ENCODE measurements at places on chromosomes 1 and 21.

GRCh38 chr1:67675800-67676199 lies 9.2 kb upstream of the GADD45A start:
- DNase-seq, result no peak

GRCh38 chr1:173407846-173408245 lies 69.3 kb upstream of the PRDX6 start:
- no peak for DNase-seq

DNA sequence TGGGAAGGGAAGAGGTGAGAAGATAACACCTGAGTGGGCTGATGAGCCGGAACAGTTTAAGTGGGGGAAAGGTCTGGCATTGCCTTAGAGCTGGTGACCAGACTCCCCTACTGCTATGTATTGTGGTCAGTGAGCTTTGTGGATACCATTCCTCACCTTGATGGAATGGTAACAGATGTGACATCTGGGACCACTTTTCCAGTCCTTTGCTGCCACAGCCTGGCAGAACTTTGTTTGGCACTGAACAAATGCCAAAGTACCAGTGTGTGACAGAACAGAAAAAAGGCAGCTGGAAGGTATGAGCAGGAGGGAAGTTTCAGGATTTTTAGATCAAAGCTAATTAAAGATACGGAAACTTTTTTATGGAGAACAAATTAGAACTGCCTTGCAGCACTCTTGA lies 6.2 kb downstream of the MED8 start:
- no peak for DNase-seq

- DNase-seq, result no peak
Observed at GRCh38 chr1:121546830-121547591, 362.2 kb downstream of the SRGAP2C start.

GRCh38 chr1:53681351-53681976 lies 57.5 kb downstream of the GLIS1 start:
- DNase-seq, result no peak

GRCh38 chr1:10965546-10966226 lies 46.8 kb upstream of the TARDBP start:
- DNase-seq, result no peak

- DNase-seq, result no peak
Observed at GRCh38 chr1:8552820-8553397, 235.0 kb downstream of the SLC45A1 start.

DNA sequence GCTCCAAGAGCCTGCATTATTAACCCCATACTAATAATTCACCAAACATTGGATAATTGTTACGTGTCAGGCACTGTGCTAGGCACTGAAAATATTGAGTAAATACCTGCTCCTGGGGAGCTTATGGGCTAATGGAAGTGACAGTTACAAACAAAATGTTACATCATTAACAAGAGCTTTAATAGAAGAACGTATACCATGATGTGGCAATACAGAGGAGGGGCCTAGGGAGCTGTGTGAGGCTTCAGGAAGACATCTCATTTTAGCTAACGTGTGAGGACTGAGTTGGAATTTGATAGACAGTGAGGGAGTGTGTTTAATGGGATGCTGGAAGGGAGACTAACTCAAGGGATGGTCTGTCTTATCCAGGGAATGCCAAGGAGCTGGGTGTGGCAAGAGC lies 16.5 kb upstream of the TSPAN2 start:
- DNase-seq, result no peak

GRCh38 chr1:103129796-103130195 lies 21.5 kb upstream of the COL11A1 start:
- DNase-seq, result no peak

GRCh38 chr21:29056538-29057050 lies 16.9 kb downstream of the CCT8 start:
- DNase-seq, result no peak

GRCh38 chr1:46481961-46482360 lies 7.7 kb upstream of the DMBX1 start:
- DNase-seq, result no peak

GRCh38 chr1:114377356-114377755 lies 133.6 kb downstream of the TRIM33 start:
- DNase-seq, result no peak

DNA sequence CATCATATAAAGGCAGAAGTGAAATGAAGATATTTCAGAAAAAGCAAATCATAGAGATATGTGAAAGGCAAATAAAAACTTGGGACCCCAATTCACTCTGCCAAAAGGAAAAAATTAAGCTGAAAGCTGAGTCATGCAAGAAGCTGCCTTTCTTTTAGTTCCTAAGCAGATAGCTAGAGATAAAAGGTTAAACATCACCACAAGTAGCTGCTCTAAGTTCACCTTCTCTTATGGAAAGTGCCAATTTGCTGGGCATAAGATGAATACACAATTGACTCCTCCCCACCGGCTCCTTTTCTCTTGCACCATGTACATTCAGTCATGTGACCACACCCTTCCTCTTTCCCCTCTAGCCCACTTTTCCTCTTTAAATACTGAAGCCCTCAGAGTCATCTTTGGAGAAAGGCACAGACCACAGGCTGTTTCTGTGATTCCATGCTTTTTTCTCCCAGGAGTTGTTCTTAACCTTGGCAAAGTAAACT lies 5.4 kb upstream of the SUMO3 start:
- no peak for DNase-seq

DNA sequence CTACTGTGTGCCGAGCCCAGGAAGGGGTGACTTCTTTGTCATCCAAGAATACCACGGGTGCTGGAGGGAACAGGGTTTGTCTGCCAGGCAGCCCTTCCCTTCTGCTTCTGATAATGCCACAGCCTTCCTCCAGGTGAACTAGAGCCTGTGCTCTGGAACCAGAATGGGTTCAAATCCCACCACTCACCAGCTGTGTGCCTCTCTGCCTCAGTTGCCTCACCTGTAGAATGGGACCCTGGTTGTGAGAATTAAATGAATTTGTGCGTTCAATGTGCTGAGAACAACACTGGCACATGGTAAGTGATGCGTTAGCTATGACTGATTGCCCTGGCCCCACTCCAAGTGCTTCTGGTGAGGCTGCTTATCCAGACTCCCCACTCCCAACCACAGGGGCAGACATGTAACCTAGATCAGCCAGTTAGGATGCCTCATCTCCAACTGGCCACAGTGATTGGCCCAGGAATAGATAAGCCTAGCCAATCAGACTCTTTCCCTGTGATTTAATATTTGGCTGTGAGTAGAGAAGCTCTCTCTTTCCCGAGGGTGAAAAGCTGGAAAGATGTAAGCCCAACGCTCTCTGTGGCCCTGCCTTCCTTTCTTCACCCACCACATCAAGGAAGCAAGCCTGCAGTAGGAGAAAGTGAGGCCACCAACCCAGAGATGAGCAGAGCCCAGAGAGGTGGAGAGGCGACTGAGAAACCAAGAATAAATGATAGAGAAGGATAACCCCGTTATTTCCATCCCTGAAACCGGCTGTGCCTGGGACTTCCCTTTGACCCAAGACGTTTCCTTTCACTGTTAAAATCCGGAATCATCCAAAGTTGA lies 20.8 kb upstream of the LAPTM5 start:
- no peak for DNase-seq

- no peak for DNase-seq
Observed at GRCh38 chr1:43526002-43526401, 4.7 kb upstream of the PTPRF start.

- DNase-seq, result no peak
Observed at GRCh38 chr21:35136586-35137219, 87.6 kb upstream of the RUNX1 start.

- DNase-seq, result no peak
Observed at GRCh38 chr21:33961061-33961460, 45.5 kb upstream of the ATP5PO start.

DNA sequence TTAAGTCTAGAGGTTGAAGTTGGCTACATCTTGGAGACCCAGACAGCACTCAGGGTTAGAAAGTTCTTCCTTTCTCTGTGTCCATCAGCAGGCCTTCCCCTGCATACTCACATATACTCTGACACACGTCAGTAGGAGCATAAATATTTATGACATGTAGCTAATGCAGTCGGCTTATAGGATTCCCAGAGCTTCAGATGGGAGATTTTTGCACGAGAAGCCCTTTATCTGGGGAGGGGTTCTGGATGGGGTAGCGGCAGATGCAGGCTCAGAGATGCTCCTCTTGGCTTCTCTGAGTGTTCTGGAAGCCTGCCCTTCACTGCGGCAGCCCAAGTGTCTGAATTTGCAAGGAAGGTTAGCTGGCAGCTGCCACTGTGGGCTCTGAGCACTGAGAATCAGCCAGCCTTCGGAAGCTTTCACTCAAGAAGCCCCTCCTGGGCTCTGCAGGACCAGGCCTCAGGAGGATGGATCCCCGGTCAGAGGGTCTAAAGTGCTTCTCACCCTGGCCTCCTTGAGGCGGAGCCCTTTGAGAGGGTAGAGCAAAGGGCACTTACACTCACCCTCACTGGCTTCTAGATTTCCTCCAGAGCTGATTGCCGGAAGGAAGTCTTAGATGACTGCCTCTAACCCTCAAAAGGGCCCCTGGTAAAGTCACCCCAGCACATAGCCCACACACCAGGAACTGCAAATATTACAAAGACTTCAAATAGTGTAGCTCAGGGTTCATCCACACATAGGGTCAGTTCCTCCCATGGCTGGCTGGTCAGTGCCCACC lies 68.1 kb upstream of the NFASC start:
- no peak for DNase-seq

DNA sequence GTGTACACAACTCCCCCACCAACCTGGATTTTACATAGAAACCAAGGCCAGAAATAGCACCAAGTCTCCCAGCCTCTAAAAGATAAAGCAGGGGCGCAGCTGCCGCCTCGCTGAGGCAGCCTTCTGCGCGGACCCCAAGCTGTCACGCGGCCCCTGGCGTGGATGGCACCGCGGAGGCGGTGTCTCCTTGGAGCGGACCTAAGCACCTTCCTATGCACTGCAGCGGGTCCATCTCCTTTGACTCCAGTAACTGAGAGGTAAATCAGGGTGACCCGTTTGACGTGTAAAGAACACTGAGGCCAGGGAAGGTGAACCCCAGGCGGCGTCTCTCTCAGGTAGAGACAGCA lies 17.0 kb downstream of the ZNF697 start:
- DNase-seq, result no peak

- DNase-seq, result no peak
Observed at GRCh38 chr1:224615861-224616755, at the start of gene CNIH3. Gene CNIH3 (plus strand): TSS chr1:224616317. CDS start chr1:224617175, 858 bp downstream.

DNA sequence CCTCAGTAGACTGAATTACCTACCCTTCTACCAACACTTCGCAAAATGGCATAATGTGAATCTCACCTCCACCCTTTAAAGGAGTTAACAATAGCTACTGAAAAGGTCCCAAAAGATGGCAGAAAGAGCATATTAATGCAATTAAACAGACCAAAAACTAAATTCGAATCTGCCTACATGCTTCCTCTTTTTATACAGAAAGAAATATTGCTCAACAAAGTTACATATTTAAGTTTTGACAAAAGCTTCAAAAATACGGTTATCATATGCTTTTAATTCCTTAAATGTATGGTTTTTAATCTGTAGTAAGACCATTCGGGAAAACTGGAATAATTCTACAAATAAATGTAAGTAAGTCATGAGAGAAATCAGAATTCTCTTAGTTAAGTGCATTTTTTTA lies 2.2 kb downstream of the APP start:
- DNase-seq, result no peak
